Thyroid gland (tissue), 4 donors: ENCODE measurements at places on chromosomes 6 and 20.
A peak's percentile ranks its signal among the peaks of the same experiment; 100 is the strongest.

DNA sequence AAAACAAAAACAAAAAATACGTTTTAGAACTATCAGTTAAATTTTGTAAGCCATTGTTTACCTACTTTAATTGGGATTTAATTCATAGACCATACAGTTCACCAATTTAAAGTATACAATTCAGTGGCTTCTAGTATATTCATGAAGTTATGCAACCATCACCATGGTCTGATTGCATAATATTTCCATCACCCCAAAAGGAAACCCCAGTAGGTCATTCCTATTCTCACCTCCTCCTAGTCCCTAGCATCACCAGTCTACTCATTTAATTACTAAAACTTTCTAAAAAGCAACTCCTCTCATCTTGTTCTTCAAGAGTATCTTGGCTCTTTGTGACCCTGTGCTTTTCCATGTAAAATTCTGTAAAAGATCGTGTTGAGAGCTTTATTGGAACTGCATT lies 60.2 kb downstream of the ASXL1 start:
- no peak for DNase-seq

DNA sequence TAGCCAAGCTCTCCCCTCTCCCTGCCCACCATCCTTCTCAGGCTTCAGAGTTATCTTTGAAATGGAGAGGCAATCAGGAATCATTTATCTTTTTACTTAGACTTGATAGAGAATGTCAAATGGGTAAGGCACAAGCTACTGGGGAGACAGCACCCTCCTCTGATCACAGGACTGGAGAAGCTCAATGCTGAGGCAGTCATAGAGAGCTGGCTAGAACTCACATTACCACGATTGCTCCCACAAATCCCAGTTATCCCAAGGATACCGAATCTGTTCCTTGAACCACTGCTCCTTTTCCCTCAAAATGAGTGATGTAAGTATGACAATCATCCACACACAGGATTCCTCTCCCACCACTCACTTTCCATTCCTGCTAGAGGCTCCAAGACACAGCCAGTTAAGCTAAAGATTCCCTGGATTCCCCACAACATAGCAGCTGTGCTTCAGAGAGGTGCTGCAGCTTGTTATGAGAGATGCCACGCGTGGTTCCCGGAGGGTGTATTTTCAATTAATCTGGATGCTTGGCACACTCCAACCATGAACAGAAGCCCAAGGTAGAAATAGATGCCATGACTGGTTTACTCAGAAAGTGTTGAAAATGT lies 96.2 kb upstream of the VGLL2 start:
- DNase-seq = no peak

DNA sequence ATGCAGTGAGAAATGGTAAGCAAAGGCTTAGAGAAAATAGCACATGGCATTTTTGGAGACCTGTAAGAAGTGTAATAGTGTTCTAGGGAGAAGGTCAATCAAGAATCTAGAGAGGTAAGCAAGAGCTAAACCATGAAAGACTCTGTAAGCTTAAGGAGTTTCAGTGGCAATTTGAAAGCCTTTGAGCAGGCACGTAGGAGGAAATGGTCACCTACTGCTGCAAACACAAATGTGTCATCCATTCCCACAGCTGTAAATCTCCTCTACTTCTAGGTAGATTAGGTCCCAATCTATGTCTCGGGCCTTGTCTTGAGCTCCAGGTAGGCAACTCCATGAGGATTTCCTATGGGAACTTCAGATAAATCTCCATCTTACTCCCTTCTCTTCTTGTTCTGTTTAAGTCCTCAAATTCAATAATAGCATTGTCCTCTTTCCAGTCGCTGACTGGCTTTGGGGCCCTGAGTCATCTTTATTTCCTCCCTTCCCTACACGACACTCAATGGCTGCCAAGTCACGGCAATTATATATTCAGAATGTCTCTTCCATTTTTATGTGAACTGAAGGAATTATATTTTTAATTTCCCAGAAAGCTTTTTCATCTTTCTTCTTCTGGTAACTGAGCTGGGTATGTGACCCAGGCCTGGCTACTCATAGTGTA lies 24.2 kb upstream of the PAQR8 start:
- no peak for DNase-seq

GRCh38 chr6:170107606-170108222 lies 183.2 kb downstream of the DLL1 start:
- no peak for DNase-seq

DNA sequence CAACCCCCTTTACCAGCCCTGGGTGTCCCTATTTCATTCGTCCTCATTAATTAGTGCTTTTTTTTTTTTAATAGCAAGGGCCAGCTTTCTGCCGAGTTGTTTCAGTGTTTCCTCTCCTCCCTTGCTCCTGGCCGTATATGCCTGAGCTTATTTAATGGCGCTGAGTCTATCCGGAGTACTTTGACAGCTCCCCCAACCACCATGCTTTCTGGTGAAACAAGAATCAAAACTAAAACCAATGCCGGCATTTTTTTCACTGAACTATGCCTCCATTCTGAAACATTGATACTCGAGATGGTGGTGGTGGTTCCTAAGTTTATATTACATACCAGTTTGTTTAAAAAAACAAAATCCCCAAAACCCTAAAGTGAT lies 1.2 kb downstream of the DCBLD1 start:
- no peak for DNase-seq

- no peak for DNase-seq
Measured at GRCh38 chr20:12229891-12230290, 312.2 kb downstream of the BTBD3 start.

DNA sequence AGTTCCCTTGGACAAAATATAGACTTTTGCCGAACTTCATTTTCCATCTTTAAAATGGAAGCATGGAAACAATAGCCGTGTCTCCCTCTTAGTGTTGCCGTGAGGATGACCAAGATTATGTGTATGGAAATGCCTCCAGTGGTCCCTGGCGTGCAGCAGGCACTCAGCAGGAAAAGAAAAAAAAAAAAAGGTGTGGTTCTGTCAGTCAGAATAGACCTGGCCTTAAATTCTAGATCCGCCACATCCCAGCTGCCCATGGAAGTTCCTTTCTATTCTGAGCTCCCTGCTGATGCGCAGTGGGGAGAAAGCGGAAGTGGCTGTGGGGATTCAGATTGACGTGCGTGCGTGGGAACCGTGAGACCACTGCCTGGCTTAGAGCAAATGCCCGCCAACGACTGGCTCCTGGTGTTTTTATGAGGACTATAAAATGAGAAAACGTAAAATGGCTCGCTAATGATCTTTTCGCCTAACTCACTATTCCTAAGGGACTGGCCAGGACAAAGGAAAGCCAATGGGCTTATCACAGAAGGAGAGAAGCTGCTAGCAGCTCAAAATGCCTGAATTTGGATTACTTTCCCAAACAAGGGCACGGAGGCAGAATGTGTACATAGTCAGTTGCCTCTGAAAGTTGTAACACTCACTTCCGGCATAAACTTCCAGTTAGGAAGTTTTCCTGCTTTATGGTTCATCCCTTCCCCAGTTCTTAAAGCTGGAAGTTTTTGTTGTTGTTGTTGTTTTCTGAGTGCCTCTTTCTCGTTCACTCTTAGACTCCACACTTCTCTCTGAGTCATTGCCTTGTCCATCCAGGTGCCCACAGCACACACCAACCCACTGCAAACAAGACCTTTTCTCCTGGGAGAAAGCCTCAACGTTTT lies 11.4 kb upstream of the PDE10A start:
- no peak for DNase-seq

- no peak for DNase-seq
Measured at GRCh38 chr20:62159839-62160238, 16.3 kb downstream of the SS18L1 start.

- peak; percentile 24 for DNase-seq
Measured at GRCh38 chr20:46057856-46058598, 29.0 kb downstream of the SLC12A5 start.

- DNase-seq = no peak
Measured at GRCh38 chr6:83463886-83464285, 33.0 kb upstream of the ME1 start.

- DNase-seq = no peak
Measured at GRCh38 chr20:63307538-63308217, 14.7 kb downstream of the COL20A1 start.

DNA sequence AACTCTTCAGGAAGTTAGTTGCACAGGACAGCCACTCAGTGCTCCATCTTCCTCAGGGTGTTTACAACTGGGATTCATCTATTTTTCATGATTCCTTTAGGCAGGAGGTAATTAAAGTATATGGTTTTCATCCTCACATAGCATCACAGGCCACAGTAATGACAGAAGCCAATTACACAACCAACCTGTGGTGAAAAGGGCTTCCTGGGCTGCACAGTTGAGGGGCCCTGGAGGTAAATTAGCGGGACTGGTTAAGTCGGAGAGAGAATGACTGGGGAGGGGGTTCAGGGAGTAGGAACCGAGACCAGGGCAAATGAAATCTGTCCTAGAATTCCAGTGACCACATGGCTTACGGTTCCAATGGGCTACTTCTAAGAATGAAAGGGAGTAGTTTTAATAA lies 37.0 kb downstream of the BAK1 start:
- DNase-seq = no peak

DNA sequence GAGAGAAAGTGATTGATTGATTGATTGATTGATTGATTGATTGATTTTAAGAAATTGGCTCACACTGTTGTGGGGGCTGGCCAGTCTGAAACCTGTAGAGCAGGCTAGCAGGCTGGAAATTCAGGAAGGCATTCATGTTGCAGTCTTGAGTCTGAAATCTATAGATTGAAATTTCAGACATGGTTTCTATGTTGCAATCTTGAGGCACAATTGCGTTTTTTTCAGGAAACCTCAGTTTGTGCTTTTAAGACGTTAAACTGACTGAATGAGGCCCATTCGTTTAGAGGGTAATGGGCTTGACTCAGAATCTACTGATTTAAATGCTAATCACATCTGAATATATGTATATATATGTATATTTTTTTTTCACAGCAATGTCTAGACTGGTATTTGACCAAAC lies 106.3 kb downstream of the STXBP5 start:
- no peak for DNase-seq

DNA sequence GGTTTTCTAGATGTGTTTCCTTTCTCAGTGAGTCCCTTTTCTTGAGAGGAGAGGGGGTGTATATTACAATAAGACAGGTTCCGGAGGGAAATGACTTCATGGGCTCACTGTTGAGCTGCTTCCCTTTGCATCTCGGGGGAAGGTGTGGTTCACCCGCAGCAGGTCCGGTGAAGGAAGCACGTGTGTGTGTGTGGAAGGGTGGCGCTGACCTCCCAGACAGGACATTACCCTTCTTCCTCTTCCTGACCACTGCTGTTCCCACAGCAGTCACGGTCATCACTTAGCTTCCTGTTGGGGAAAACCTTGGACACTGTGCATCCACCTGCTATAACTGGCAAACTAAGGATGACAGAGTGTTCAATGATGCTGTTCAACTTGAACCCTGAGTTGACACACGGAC lies 83.6 kb downstream of the PLEKHG1 start:
- no peak for DNase-seq

DNA sequence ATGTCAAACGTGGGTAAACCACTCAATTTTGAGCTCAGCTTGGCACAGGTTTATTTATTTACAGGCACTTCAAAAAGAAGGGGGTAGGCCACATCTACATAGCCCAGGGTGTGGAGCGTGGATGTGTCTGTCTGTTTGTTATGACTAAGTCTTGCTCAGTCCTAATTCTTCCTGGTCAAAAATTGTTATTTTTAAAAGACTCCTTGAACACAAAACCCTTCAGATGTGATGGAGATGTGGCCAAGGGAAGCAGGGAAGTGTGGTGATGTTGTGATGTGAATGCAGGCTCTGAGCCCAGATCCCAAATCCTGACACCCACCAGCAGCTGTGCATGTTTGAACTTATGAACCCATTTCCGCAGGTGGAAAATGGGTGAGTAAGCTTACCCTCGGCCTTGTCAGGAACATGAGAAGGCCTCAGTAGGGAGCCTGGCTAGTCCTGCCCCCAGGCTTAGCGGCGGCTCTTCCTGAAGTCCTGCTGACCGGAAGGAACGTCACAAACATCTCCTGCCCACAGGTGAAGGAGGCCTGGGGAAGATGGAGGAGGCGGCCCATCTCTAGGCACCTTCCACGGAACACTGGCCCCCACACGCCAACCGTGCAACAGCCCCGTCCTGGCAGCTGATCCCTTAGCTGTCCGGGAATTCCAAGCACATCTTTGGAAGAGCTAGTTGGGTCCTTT lies 119.7 kb downstream of the MYLK4 start:
- DNase-seq = no peak

- DNase-seq = peak; percentile 68
Measured at GRCh38 chr6:111564482-111564945, 41.2 kb downstream of the TRAF3IP2 start.

DNA sequence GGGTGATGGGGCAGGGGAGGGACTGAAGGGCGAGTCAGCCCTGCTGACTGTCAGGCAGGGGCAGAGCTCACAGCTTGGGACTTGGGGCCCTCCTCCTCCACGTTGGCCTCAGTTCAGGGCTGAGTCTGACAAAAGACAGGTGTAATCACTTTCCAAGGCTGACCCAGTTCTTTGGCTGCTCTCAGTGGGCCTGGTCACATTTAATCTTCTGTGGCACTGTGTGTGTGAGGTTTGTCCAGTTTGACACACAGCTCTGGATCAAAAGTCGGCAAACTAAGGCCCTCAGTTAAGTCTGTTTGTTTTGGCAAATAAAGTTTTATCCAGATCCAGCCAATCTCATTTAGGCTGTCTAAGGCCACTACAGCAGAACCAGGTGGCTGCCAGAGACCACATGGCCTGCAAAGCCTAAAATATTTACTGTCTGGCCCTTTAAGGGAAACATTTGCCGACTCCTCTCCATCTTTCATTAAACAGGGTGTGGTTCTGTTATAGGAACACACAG lies 5.1 kb upstream of the MAP1LC3A start:
- DNase-seq = no peak

DNA sequence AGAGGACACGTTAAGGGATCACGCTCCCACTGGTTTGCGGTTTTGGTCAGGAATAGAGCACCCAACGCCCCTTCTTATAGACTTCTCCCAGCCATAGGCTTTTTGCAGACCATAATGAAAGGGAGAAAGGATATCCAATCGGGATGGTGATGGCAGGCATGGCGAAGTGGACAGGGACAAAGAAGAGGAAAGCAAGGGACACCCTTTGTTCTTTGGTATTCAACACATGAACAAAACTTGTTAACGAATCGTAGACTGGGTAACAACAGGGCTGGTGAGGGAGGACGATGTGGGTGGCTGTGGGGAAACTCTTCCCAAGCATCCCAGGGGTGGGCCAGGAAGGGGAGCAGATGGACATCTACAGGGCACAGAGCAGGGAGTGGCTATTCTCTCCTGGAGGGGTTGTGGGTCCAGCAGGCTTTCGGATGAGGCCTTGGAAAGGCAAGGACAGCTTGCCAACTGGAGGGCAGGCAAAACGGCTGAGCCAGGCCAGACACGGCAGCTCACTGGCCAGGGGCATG lies 1.4 kb upstream of the HSP90AB1 start:
- no peak for DNase-seq
